ENCODE measurements at places on chromosomes 2 and 18.

GRCh38 chr2:74441690-74442482 is at the start of gene RTKN:
TSS of gene RTKN (minus strand) at chr2:74441937. CDS start at chr2:74441816, 121 bp downstream.
- DNase-seq = no peak

- DNase-seq = no peak
These were observed 106.5 kb downstream of the APOB start for GRCh38 chr2:20937353-20937752.

- no peak for DNase-seq
These were observed 17.1 kb downstream of the CCDC68 start for GRCh38 chr18:54942144-54942543.

DNA sequence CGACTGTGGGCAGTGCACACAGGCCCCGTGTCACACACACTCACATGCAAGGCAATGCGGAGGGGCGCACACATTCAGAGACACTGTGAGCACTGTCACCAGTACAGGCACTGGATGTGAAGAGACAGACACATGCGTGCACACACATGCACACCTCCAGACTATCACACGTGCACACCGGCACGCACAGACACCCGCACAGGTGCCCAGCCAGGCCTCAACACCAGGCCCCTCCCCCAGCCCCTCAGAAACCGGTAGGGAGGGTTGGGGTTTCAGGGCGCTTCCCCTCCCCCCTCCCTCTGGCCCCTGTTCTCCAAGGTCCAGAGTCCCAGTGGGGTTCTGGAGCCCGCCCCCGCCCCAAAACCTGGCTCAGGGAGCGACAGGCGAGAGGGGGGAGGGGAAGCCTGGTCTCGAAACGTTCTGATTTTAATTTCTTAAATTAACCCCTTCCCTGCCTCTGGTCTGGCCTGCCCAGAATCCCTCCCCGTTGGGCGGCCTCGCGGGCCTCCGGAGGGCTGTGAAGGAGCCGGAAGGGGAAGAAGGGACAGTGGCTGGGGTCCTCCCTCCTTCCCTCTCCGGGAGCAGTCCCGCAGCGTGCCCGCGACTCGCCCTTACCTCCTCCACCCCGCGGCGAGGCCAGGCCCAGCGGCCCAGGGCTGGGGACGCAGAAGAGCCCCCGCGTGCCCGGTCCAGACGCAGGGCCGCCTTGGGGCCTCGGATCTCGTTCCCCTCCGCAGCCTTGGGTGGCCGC is 558 bp downstream of the FBXO41 start:
- no peak for DNase-seq

DNA sequence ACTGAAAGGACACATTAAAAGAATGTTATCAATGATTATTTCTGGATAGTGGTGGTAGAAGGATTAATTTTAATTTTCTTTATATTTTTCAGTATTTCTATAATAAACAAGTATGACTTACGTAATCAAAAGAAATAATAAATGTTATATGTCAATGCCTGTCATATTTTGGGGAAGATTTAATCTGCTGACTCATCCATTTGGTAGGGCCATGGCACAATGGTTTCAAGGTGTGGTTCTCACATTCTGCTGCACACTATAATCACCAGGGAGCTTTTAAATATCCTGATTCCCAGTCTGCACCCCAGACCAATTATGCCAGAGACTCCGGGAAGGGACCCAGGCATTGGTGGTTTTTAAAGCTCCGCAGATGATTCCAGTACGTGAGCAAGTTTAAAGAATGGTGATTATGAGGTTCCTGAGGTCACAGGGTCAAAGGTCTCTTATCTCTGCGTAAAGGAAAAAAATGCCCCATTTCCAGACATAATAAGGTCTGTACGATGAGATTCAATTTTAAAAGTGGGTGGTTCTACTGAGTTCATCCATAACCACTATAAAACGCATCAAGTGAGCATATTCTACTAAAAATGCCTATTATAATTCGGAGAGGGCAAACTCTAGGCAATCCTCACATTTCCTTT is 27.2 kb downstream of the WIPF1 start:
- DNase-seq = no peak

DNA sequence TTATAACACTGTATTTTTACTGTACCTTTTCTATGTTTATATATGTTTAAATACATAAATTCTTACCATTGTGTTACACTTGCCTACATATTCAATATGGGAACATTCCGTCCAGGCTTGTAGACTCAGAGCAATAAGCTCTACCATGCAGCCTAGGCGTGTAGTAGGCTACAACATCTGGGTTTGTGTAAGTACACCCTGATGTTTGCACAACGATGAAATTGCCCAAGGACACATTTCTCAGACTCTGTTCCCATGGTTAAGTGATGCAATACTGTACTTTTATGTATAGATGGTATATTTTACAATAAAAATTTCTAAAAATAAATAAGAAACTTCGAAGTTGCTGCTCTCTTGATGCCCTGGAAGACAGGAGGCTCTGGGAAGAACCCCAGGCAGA is 38.4 kb downstream of the YPEL5 start:
- no peak for DNase-seq

DNA sequence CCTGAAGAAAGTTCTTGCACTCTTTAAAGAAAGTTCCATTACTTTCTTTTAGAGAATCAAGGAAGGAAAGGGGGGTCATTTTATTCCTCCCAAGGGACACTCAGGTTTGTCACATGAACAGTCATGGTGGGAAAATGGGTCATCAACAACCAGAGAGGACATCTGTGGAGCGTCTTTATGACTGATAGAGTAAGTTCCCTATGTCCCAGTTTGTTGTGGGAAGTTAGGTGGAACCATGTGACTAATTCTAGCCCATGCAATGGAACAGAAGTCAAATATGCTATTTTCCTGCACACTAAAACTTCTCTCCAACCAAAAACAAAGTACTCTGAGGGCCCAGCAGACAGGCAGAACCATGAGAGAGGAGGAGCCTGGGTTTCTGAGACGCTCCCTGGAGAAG is 165.6 kb upstream of the SERTAD2 start:
- DNase-seq = no peak
